Naive thymus-derived CD4-positive, alpha-beta T cell (primary cell): ENCODE measurements at places on chromosomes 3 and 15. TPM values are rescaled to one million over a fixed set of nuclear protein-coding genes. Genes with fewer than 3 reads are reported as not detected.

GRCh38 chr3:40930131-40930538, 269.2 kb upstream of the CTNNB1 start:
- no peak overlapping the region for H3K27ac ChIP-seq
- H3K4me3 ChIP-seq, result no peak overlapping the region
- H3K4me1 ChIP-seq, result no peaks in the 10 kb centered on the region

DNA sequence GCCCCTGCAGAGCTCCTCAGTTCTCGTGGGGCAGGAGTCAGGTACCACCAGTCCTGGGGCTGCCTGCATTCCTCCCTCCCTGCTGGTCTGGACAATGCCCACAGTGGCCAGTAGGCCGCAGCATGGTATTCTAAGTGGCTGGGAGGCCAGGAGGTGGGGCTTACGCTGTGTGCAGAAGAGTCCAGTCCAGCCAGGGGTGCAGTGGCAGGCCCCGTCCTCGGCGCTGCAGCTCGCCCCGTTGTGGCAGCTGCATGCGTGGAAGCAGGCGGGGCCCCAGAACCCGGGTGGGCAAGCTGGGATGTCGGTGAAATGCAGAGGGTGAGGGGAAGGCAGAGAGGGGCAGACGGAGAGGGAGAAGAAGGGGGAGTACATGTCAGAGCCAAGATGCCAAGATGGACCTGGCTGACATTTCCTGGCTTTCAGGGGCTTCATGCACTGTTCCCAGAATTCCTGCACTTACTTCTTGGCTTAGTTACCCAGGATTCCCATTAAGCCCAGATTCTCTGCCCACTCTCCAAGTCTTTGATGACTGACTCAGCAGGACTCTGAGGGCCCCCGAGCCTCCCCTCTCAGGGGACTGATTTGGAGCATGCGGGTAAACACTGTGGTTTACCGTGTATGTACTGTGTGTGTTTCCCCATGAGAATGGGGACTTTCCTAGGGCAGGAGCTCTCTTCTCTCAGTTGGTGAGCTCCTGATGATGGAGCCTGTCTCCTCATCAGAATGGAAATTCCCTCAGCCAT, 47.5 kb downstream of the RAB11A start:
- H3K36me3 ChIP-seq, result peaks cover 1% of the 10 kb centered on the region
- no peaks in the 10 kb centered on the region for H3K4me1 ChIP-seq
- DNase-seq, result no peak
- H3K27ac ChIP-seq, result no peak overlapping the region
- no peaks in the 10 kb centered on the region for H3K27me3 ChIP-seq

GRCh38 chr3:17412950-17413530, 329.4 kb downstream of the TBC1D5 start:
- no peaks in the 10 kb centered on the region for H3K36me3 ChIP-seq
- H3K27me3 ChIP-seq, result no peaks in the 10 kb centered on the region
- no peak overlapping the region for H3K4me3 ChIP-seq
- DNase-seq, result peak; percentile 21
- no peak overlapping the region for H3K27ac ChIP-seq

GRCh38 chr15:60254416-60254815, 143.4 kb downstream of the ANXA2 start:
- no peaks in the 10 kb centered on the region for H3K36me3 ChIP-seq
- no peak for DNase-seq
- no peaks in the 10 kb centered on the region for H3K27me3 ChIP-seq
- no peaks in the 10 kb centered on the region for H3K4me1 ChIP-seq
- H3K4me3 ChIP-seq, result no peak overlapping the region

DNA sequence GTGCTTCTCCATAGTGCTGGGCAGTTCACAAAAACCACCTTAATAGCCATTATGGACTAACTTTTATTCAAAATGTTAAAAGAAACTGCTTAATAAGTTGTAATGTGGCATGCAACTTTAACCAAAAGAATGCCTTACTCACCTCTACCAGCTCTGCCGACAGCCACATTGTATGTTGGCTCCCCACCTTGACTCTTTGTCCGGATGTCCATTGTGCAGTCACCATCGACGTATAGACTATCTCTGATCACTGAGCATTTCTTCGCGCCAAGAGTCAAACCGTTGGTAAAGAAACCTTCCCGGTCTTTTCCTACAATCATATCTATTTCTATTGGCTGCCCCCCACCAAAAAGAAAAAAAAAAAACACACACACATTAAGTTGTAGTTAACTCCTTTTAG, 2.5 kb downstream of the PFN2 start:
- no peak for DNase-seq
- no peaks in the 10 kb centered on the region for H3K36me3 ChIP-seq
- H3K27ac ChIP-seq, result no peak overlapping the region
- H3K27me3 ChIP-seq, result no peaks in the 10 kb centered on the region
- H3K4me3 ChIP-seq, result no peak overlapping the region

DNA sequence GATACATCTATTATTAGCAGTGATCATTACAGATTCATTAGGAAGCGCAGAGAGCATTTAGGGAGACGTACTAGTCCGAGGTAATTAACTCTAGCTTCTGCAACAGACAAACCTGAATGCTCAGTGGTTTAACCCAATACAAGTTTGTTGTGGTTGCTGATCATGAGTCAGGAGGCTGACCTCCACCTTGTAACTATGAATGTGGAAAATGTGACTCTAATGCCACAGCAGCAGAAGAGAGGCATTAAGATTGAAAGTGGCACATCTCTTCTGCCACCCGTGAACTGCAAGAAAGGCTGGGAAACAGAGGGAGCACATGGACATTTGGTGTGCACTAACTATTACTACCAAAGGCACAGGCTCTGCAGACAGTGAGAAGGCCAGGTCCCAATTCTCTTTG, 71.2 kb upstream of the C3orf80 start:
- no peak overlapping the region for H3K4me3 ChIP-seq
- no peaks in the 10 kb centered on the region for H3K36me3 ChIP-seq
- no peak overlapping the region for H3K27ac ChIP-seq
- no peaks in the 10 kb centered on the region for H3K27me3 ChIP-seq
- DNase-seq, result no peak

GRCh38 chr15:58222679-58223078, 84.5 kb downstream of the AQP9 start:
- H3K4me3 ChIP-seq, result no peak overlapping the region
- H3K4me1 ChIP-seq, result no peaks in the 10 kb centered on the region
- H3K27me3 ChIP-seq, result no peaks in the 10 kb centered on the region
- H3K27ac ChIP-seq, result no peak overlapping the region
- no peaks in the 10 kb centered on the region for H3K36me3 ChIP-seq

GRCh38 chr3:52912885-52913731, 15.8 kb upstream of the STIMATE start:
- H3K4me3 ChIP-seq, result no peak overlapping the region
- H3K4me1 ChIP-seq, result no peaks in the 10 kb centered on the region
- H3K27ac ChIP-seq, result no peak overlapping the region
- H3K36me3 ChIP-seq, result peaks cover 9% of the 10 kb centered on the region
- no peaks in the 10 kb centered on the region for H3K27me3 ChIP-seq
- DNase-seq, result no peak

- no peaks in the 10 kb centered on the region for H3K27me3 ChIP-seq
- DNase-seq, result no peak
- no peak overlapping the region for H3K4me3 ChIP-seq
- no peaks in the 10 kb centered on the region for H3K36me3 ChIP-seq
These were observed 44.7 kb downstream of the CFAP92 start for GRCh38 chr3:128949158-128949557.

GRCh38 chr3:133578548-133579191, 5.2 kb downstream of the CDV3 start:
- peaks cover 35% of the 10 kb centered on the region for H3K36me3 ChIP-seq
- DNase-seq, result no peak
- peaks cover 49% of the 10 kb centered on the region for H3K4me1 ChIP-seq
- no peaks in the 10 kb centered on the region for H3K27me3 ChIP-seq
- peak overlapping the region; percentile 12 for H3K4me3 ChIP-seq

CHRM5 gene
- total RNA-seq, result not detected

CKMT1A gene
- total RNA-seq, result not detected

ZBTB47 gene
- total RNA-seq, result 1.0 TPM
